ENCODE measurements at places on chromosomes 4 and X.
A peak's percentile ranks its signal among the peaks of the same experiment; 100 is the strongest.

DNA sequence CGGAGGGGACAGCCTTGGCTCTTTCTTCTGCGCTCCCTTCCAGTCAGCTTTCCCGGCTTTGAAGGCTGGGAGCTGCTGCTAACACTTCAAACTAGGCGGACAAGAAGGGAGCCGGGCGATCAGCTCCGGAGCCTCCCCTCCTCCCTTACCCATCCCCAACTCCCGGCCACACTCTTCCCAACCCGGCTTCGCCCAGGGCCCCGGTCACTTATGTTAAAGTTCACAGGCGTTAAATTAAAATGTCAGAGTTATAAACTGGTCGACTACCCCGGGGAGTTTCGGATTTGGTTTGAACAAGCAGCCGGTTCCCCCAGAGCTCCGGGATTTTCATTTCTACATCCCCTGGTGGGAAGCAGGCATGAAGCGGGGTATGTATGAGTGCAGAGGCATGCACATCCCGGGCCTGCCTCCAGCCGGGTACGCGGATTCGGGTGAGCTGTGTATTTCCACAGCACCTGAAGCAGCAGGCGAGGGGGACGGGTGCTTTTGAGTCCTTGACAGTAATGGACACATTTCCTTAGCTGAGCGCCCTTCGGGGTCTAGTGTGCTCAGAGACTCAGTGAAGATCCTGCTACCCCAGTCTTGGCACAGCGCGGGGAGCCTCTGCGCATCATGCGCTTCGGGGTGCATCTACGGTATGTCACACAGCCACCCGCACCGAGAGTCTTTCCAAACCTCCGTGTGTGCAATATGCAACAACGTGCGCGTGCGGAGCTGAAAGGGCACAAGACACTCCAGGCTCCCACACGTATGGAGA lies 880 bp downstream of the UNC5C start:
- DNase-seq: no peak

DNA sequence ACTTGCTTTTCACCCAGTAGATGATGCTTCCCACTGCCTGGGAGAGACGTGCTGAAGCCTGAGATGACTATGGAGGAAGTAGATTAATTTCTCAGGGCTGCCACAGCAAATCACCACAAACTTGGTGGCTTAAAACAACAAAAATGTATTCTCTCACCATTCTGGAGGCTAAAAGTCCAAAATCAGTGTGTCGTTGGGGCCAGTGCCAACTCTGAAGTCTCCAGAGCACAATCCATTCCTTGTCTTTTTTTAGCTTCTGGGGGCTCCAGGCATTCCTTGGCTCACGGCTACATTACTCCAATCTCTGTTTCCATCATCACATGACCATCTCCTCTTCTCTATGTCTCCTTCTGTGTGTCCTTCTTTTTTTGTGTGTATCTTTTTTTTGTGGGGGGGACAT lies 105.8 kb upstream of the C1QTNF7 start:
- DNase-seq: no peak

GRCh38 chr4:121773883-121774282 lies 8.9 kb upstream of the SMIM43 start:
- no peak for DNase-seq

DNA sequence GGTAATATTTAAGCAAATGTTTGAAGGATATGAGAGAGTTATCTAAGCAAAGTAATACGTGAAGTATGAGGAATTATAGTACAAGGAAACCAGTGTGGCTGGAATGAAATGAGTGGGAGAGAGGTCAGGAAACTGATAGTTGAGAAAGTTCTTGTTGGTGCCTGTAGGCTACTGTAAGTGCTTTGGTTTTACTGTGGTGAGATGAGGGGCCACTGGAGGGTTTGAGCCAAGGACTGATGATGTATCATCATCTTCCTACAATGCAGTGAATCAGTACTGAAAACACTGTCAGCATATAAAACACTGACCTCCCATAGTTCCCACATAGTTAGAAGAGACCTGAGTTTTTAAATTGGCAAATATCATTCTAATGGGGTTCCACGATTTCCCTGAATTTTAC lies 367.5 kb upstream of the CTSO start:
- no peak for DNase-seq

- DNase-seq: no peak
Measured at GRCh38 chrX:86887341-86887740, 630.3 kb upstream of the KLHL4 start.

DNA sequence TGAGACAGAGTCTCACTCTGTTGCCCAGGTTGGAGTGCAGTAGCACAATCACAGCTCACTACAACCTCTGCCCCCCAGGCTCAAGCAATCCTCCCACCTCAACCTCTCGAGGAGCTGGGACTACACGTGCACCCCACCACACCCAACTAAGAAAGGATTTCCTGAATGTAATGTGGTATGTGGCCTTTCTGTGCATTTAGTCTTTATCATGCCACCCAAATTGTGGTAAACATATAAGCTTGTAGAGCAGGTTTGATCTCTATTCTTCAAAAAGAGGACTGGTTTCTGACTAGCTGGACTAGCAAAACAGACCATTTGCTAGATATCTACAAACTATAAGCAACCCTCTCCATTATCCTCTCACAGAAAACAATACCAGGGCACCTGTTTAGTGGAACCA lies 33.6 kb downstream of the ELOVL6 start:
- DNase-seq: no peak

GRCh38 chrX:135264206-135264605 lies 12.3 kb downstream of the ETDA start:
- no peak for DNase-seq

DNA sequence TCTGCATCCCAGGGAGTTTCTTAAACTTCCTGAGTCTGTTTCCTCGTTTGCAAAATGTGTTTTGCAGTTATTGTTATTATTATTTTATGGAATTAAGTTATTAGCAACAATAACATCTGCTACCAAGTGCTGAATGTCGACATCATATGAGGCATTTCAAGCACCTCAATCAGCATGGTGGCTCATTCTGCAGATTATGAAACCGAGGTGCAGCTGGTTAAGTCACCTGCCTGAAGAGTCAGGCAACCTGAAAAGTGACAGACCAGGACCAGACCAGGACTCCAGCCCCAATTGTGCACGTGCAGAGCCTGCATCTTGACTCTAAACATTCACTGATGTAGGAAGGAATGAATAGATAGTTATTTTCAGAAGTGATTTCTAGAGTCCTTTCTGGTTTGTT lies 99.8 kb downstream of the AFAP1 start:
- DNase-seq: no peak

DNA sequence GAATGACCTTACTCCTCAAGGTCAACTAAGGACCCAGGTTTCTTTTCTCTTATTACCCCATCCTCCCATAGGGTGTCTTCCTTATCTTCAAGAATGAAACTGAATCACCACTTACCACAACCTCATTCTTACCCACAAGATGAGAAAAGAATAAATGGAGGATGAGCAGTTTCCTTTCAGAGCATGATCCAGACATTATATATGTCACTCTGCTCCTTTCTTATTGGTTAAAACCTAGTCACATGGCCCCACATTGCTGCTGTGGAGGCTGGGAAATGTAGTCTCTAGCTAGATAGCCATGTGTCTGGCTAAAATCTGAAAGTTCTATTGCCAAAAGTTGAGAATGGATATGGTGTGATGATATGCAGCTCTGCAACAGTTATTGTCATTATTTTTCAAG lies 62.4 kb upstream of the RAI2 start:
- no peak for DNase-seq

DNA sequence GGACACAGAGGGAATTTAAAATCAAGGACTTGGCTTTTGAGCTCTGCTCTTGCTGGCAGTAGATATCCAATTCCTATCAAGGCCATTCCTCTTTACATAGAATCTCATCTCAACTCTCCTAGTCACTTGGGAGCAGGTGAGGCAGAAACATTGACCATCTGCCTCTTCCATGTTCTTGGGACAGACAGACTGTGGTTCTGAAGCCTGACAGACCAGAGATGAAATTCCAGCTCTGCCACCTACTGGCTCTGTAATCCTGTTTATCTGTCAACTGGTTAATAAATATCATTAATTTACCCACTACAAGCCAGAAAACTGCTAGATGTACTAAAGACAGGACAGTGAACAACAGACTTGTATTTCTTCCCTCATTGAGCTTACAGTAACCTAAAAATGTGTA lies 300.8 kb downstream of the ADGRL3 start:
- DNase-seq: no peak

- DNase-seq: no peak
Measured at GRCh38 chr4:25756503-25756902, 100.9 kb downstream of the SLC34A2 start.

DNA sequence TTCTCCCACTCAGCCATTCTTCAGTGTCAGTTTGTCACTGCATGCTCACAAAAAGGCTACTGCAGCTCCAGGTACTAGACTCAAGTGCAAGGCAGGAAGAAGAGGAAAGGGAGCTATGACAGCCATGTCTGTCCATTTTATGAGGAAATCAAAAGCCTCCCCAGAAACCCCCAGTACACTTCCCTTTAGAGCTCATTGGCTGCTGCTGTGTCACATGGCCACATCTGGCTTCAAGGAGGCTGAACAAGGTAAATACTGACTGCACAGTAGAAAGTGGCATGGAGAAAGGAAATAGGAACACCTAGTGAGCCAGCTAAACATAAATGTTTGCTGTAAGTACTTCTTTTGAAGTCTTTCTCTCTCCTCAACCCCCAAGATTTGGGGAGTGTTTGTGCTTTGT lies 67.2 kb upstream of the FRAS1 start:
- no peak for DNase-seq

DNA sequence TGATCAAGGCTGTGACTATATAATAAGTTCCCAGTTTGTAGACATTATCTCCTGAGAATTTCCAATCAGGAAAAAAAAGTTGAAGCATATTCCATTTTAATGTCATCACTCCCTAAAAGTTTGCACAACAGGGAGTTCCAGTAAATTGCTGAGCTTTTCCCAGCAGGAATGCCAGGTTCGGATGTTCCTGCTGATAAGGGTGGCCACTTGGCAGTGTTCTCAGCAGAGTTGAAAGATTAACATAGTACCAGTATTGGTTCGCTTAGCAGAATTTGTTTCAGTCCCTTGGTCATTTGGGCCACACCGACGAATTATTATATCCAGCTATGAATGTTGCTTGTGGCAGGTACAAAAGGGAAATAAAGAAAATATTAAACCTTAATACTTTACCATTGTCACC lies 5.2 kb upstream of the CXCL2 start:
- no peak for DNase-seq

DNA sequence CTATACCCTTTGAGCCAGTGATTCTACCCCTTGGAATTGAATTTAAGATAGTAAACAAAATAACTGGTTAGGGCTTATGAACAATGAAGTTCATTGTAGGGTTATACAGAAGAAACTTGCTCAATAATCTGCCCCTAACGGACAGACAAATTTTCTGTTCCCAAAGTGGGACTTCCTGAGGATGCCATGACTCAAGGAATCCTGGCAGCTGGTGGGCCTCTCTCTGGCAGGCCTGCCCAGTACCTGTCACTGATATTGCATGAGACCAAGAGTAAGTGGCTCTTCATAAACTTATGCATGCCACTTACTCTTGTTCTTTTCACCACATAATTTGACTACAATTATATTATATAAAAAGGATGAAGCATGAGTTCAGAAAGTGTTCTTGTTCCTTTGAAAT lies 41.5 kb downstream of the GPRIN3 start:
- no peak for DNase-seq

DNA sequence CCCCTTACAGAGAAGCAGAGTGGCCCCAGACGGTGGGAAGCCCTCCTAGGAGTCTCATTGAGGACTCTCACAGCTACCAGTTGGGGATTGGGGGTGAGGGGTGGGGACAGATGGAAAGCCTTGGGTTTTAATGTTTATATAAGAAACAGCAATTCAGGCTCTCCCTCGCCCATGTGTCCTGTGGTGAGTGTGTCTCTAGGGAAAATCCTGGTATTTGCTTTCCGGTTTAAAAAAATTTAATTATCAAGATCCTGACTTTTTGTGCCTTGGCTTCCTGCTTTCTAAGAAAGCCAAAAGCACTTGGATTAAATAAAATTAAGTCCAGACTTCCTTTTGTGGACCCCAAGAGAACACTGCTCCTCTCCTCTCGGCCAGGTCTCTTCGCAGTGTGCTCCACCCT lies 93.8 kb downstream of the SOWAHB start:
- no peak for DNase-seq

DNA sequence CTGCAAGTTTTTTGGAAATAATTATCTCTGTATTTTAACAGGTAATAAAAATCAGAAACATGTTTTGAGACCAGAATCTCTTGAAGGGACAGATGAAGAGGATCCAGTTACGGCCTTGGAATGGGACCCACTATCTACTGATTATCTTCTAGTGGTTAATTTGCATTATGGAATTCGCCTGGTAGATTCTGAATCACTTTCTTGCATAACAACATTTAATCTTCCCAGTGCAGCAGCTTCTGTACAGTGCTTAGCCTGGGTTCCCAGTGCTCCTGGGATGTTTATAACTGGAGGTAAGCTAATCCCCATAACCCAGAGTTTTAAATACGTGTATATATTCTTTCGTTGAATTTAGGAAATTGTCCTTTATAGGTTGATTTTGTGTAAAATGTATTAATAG lies 59.4 kb downstream of the WDR17 start:
- DNase-seq: no peak

- no peak for DNase-seq
Measured at GRCh38 chr4:34039766-34040165, 2204.5 kb downstream of the ARAP2 start.

DNA sequence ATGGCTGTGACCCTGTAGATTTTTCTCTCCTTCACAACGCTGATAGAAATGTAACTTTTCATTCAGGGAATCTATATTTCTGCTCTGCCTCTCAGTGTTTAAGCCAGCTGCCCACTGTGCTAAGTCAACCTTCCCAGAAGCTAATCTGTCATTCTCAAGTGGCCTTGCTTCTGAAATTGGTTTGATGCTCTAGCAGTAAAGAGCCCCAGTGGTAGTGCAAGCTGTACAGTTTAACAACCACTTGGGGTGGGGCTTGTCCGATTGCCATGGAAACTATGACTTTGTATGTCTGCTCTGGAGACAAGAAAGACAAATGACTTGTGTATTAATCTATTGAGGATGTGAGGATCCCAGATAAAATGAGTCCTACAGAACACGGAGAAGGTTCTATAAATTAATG lies 620.9 kb upstream of the GALNT7 start:
- DNase-seq: no peak

GRCh38 chrX:131763674-131764073 lies 219.8 kb downstream of the OR13H1 start:
- DNase-seq: peak; percentile 87

DNA sequence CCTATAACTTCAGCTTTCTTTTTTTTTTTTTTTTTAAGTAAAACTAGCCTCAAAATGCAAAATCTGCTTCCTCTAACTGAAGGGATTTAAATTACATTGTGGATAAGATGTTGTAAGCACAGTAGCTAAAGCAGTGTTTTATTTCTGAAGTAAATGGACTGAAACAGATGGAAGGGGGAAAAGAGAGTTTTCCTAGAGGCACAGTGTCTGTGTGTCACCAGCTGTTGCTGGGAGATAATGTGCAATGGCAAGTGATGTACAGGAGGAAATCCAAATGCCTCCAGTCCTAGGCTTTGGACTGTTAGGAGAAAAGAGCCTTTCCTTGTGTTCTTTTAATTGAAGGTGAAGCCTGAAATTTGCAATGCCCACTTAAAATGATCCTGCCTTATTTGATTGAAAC lies 672.1 kb downstream of the GRXCR1 start:
- DNase-seq: peak; percentile 1

Measured in renal cortex interstitium (tissue), 15 donors.